ENCODE measurements at places on chromosomes 6 and 20. TPM values are rescaled to one million over a fixed set of nuclear protein-coding genes. Genes with fewer than 3 reads are reported as not detected.

Gene HACE1
- total RNA-seq: 44.1 TPM

Gene PROCR
- 16.3 TPM for total RNA-seq

Gene PAK5
- 7.5 TPM for total RNA-seq

Gene RIPPLY2
- 11.4 TPM for total RNA-seq

Gene MAS1
- total RNA-seq: 0.10 TPM

Gene GMPR
- 39.4 TPM for total RNA-seq

Gene EFCAB8
- total RNA-seq: 0.10 TPM

Gene ADGRF1
- total RNA-seq: 0.06 TPM

Gene PLTP
- 73.7 TPM for total RNA-seq

Gene OR2H1
- total RNA-seq: not detected

Gene TNFRSF21
- 34.2 TPM for total RNA-seq

Gene HLA-E
- total RNA-seq: 104 TPM

Gene VWA7
- 1.8 TPM for total RNA-seq

Gene IL22RA2
- total RNA-seq: not detected

Gene RBM38
- total RNA-seq: 25.0 TPM

Gene MEP1A
- 0.06 TPM for total RNA-seq

Gene MCUR1
- total RNA-seq: 20.6 TPM
